ENCODE measurements at places on chromosomes 1 and 21.
A peak's percentile ranks its signal among the peaks of the same experiment; 100 is the strongest.

GRCh38 chr21:39952265-39952664 is 85.0 kb downstream of the PCP4 start:
- no peak for DNase-seq

DNA sequence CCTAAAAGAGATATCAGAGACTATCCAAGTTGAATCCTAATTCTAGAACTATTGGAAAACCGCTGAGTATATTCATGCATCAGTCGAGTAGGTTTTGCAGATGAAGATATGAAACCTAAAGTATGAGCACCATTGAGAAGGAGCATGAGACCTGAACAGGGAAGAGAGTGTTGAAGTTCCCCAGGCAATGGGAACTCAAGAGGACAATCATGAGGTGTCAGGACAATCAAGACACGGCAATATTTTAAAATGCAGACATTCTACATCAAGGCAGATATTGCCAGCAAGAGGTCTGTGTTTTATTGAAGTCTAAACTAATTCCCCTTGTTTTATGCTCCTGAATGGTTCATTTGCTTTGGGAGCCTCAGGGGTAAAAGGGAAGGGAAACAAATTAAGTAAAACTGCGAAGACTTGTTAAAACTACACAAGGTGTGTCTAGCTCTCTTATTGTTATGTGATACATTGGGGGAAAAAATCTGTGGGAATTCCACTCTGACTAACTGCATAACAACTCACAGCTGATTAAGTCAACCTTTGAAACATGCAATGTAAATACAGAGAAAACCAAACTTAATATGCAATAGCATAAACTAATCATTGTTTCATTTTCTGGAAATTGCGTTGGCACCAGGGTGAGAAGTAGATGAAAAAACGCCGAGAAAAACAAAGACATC is 347.9 kb upstream of the ADGRL2 start:
- DNase-seq = peak; percentile 40

DNA sequence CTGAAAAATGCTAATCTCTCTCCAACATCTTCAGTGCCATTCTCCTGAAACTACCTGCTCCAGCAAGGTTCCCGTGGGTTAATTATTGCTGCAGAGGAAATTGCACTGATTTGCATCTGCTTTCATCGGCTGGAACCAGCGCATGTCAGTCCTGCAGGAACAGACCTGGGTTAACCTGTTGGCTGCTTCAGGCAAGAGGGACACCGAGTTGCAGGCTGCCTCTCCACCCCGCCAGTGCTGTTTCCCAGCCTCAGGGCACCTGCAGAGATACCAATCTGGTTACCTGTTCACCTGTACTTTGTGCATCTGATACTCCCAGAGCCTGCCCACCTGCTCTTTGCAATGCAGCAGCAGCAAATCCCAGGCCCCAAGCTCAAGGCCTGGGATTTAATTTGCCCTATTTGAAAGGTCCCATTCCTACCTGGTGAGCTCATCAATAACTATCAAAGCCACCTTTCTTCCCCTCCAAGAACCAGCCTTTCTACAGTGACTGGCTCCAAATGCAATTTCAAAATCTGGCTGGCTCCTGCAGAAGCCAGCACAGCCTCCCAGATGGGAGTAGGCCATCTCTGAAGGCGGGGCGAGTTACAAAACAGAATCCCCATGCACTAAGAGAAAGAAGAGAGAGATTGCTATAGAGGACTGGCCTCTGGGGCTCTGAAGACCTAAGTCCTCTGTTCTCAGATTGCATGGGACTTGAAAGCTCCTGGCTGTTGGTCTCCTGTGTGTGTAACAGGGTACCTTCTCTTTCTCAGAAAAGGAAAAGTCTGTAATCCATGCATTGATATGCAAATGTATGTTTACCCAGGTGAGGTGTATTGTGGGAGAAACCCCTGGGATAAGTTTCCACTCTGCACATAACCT is 67.8 kb downstream of the TOMM20 start:
- no peak for DNase-seq

DNA sequence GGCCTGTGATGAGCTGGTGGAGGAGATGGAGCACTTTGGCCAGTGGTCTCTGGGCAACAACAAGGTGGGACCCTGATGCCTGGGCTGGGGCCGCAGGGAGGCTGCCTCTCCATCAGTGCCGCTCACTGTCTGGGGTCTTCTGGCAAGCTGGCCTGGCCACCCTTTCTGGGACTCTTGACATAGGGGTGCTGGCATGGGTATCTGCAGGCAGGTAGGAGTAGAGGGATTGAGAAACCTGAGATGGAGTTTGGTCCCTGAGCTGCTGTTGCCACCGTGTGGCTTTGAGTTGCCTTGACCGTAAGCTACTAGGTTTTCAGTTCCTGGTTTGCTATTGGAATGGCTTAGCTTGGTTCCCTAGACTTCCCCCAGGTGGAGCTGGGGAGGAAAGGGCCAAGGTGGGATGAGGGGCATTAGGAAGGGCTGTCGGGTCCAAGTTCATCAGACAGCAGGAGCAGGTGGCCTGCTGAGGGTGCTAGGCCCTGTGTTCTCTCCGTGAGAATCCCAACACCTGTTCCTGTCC is 13.2 kb upstream of the MFN2 start:
- peak; percentile 25 for DNase-seq

- no peak for DNase-seq
Observed at GRCh38 chr21:29624776-29625175, 315.0 kb downstream of the GRIK1 start.

DNA sequence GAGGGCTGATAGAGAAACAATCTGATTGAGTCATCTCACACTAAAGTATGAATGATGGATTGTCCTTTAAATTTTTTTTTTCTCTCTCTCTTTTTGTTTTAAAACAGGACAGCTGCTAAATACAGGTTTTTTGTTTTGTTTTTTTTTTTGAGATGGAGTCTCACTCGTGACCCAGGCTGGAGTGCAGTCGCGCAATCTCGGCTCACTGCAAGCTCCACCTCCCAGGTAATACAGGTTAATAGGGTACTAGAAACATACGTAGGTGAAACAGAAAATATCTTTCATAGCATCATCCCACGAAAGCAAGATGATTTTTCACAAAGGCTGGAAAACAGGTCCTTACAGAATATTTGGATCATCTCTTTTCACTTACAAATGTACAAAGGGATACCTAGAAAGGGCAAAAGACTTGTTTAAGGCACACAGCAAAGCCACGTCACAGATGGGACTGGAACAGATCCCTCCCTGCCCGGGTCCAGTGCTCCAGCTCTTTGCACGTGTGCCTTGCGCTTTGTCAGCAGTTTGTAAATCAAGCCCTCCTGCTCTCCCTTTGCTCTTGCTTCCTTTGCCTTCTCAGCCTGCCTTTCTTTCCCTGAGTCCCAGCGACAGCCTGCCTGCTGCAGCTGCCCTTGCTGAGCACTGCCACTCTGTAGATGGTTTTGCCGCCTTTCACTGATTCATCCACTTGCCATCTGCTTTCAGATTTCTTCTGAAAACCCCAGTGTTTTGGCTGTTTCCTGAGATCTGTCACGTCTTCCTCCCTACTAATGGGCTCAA is 171.3 kb upstream of the BEND5 start:
- no peak for DNase-seq

- no peak for DNase-seq
Observed at GRCh38 chr1:116128664-116129063, 17.5 kb downstream of the MAB21L3 start.

GRCh38 chr1:79550402-79550801 is 543.9 kb upstream of the ADGRL4 start:
- no peak for DNase-seq

DNA sequence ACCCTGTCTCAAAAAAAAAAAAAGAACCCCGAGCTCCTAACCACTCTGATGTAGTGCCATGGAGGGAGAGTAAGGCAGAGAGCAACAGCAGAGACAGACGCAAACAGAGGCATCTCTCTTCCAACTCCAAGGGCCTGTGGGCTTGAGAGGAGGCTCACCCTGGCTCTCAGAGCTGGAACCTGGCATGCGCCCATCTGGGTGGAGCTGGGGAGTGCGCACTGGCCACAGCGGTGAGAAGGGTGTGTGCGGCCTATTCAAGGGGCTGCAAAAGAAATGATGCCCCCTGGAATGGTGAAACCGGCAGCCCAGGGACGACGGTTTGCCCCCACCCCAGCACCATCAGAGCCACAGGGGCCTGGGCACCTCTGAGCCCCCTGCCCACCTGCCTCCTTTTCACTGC is 17.6 kb downstream of the COL8A2 start:
- DNase-seq = no peak

Data from NCI-H748 treated with DMSO at 0.1 percent for 48 hours (cell line).